ENCODE measurements at places on chromosomes 13 and 19.
A peak's percentile ranks its signal among the peaks of the same experiment; 100 is the strongest.

DNA sequence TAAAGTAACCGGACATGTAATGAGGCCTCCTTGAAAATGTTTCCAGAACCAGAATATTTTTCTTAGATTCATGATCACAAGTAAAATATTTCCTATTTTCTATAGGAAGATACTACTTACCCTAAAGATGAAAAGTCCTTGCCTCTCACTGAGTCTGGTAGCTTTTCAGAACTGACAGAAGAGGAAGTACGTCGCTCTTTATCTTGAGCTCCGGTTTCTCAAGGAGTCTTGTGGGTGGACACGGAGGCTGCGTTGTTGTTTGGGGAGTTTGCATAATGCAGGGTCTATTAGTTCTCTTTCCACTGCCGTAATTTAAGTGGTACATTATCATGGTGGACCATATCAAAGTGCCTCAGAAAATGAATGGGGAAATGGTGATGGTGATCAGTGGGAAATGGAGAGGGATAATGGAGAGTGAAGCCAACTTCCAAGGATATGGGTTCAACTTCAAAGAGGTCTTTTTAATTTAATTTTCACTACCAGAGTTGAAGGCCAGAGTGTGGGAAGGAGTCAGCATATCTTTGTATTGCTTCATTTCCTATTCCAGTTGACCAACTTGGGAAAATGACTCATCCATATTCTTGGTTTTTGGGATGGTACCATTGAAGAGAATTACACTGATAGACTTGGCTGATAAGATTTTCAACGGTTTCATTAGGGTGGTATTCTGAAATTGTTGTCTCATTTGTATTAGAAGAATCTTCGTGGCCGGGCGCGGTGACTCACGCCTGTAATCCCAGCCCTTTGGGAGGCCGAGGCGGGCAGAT lies 23.4 kb downstream of the MBD3L2B start:
- DNase-seq = no peak

DNA sequence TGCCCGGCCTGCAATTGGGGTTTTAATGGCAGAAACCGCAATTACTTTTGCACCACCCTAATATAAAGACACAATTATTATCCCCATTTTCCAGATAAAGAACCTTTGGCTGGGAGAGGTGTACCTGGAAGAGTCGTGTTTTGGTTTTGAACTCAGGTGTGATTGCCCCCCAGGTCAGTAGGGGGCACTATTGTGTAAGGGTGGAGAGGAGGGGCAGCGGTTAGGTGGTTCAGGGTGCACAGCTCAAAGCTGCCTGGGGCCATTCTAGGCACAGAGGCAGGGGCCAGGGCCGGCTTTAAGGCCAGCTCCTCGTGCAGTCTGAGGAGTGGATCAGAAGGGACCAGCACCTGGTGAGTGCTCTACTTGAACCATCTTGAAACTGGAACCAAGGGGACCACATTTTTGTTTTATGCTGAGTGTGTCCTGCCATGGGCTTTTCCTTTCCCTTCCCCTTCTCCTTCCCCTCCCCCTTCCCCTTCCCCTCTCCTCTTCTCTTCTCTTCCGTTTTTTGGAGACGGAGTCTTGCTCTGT lies 5.8 kb upstream of the FCGRT start:
- DNase-seq = no peak

DNA sequence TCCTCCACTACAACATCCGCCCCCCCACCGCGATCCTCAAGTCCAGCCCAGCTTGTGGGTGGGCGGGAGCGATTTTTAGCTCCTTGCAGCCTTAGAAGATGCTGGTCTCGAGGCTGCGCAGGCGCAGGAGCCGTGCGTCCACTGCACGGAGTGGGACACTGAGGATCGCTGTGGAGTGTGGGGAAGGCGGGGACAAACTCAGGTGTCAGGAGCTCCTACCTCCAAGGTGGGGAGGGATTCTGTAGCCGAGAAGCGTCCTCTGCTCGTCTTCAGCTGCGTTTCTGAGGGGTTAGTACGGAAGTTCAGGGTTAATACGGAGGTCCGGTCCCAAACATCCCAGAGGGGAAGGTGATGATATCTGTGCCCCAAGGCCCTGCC lies at the start of gene RTBDN:
Gene RTBDN, minus strand, starts transcription at position 14 of the 378 bp plus-strand sequence. CDS start 4,600 bp downstream, outside the sequence.
- DNase-seq = peak; percentile 1

GRCh38 chr19:31438401-31439269 lies 89.4 kb upstream of the TSHZ3 start:
- no peak for DNase-seq

DNA sequence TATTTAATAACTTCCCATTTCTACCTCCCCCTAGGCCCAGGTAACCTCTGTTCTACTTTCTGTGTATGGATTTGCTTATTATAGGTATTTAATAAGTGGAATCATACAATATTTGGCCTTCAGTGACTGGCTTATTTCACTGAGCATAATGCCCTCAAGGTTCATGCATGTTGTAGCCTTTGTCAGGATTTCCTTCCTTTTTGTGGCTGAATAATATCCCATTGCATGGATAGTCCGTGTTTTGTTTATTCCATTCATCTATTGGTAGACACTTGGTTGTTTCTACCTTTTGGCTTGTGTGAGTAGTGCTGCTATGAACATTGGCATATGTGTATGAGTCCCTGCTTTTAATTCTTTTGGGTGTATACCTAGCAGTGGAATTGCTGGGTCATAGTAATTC lies 9.4 kb downstream of the HNRNPM start:
- DNase-seq = no peak

DNA sequence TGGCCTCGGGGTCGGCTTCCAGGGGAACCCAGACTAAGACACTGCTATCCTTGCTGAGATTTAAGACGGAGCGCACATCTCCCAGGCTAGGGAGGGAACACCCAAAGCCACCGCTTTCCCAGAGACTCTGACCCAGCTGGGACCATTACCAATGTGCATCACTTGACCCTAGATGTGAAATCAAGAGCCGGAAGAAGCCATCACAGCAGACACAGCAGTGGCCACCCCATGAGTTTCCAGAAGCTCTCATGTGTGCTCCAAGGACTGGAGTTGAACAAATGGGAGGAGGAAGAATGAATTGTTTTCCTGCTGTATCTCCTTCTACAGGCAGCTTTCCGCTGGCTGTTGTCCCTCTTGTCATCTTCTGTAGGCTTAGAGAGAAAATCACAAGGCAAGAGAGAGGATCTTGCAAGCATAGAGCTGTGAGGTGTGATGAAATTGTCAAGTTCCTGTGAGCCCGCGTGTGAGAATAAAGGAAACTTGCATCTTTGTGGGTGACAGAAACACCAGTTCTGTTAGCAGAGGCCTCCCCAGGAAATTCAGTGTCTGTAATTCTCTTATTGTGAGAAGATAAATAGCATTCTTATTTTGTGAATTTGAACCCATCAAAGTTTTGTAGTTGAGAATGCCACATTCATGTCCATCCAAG lies 711.8 kb downstream of the UQCRFS1 start:
- DNase-seq = no peak

DNA sequence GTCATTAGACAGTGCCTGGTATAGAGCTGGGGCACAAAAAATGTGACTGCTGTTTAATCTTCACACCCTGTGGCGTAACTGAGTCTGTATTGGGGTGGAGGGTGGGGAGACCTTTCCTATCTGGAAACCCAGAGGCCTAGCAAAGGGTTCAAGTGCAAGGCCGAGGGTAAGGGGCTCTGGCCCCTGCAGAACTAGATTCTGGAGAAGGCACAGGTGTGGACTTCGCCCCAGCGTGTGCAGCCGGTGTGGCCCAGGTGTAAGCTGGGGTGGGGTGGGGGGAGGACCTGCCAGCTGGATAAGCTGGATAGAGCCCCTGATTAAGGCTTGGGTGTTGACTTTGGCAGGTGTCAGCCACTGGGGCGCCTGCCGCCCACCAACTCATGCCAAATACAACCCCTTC lies 1.3 kb downstream of the RAB3D start:
- DNase-seq = no peak

DNA sequence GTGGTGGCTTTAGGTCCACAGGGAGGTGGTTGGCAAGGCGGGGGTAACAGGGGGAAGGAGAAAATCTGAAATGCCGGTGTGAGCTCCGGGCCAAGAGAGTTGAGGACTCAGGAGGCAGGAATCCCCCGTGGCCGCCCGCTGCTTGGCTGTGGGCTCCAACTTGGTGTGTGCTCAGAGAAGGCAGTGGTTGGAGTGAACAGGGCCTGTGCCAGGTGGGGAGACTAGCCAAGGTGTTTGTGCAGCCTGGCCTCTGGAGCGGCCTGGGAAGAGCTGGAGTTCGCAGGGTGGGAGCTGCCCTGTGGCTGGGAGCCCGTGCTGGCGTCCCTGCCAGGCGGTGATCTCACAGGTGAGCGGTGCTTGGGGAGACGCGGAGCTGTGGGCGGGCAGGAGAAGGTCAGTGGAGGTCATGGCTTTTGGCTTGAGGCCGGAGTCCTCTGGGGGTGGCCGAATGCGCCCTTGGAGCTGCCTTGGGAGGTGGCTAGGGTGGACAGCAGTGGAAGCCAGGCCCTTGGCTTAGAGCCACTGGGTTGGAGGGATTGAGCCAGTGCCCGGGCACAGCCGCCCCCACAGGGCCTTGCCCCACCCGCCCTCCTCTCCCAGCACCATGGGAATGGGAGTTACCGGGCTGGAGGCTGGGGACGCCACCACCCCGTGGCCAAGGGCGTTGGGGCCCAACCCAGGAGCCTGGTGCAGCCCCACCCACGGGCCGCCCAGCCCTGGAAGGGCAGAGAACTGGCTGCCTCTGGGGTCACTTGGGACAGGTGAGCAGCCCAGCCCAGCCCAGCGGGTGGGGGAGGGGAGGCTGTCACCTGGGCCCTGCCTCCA lies 7.1 kb upstream of the CIRBP start:
- DNase-seq = no peak

DNA sequence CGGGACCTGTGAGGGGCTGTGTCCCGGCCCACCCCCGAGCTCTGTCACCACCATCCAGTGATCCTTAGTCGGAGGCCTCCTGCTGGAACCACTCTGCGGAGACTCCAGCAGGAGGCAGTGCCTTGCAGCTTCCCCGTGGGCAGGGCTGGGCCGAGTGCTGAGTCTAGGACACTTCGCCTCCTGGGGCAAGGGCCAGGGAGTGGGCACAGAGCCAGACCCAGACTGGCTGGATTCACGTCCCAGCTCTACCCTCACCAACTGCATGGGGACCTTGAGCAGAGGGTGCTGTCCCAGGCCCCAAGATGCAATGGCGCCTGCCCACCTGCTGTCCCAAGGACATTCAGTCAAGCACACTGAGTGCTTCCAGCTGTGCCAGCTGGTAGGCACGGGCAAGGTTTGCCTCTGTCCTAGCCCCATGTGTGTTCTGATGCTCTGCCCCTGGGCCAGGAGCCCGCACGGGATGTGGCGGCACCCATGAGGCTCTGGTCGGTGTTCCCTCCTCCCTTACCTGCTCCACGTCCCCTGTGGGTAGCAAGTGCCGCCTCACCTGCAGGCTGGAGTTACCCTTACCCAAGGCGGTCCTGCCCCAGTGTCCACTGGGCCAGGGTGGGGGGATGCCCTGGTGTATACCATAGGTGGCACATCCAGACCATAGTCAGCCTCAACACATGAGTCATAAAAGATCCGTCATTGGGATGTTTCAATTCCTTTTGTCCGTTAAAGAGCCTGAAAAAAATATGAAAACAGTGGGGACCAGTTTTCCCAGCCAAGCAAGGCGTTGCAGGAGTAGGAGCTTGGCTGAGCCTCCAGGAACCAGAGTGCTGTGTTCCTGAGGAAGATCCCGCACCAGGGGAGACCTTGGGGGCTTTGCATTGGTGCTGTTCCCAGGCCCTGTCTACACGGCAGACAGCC lies 7.4 kb downstream of the FZR1 start:
- no peak for DNase-seq

DNA sequence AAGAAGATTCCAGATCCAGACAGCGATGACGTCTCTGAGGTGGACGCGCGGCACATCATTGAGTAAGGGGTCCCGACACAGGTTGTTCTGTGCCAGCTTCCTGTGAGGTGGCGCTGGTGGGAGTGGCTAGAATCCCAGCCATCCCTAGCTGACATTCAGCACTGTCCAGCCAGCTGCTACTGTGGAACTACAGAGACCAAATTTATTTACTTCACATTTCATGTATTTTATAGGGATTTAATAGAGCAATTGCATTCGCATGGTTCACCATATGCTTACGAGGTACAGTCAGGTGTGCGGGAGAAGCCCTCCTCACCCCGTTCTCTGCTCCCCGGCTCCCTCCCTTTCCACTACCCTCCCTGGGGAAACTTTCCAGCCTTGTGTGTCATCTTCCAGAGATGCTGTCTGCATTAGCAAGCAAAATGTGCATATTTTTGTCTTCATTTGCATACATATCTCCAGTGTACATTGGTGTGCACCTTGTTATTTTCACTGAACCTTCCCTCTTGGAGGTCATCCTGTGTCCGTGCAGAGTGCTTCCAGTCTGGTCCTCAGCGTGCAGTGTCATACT lies 47.2 kb downstream of the SMARCA4 start:
- no peak for DNase-seq

- no peak for DNase-seq
These were observed 10.3 kb upstream of the BBC3 start for GRCh38 chr19:47240996-47241918.

DNA sequence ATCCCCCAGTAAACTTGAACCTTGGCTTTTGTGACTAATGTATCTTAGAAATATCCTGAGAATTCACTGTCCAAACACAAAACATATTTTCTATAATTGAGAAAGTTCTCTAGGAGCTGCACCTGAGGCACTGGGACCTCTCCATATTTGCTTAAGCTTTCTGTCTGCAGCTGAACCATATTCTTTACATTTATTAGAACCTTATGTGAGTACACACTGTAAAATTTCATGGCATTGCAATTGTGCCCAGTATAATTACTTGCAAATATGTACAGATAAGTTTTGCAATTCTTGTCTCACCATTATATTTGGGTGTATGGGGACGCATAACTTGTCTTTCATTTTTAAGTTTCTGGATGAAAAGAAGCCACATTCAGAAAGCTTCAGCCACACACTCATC lies 280.7 kb upstream of the KLHL1 start:
- DNase-seq = no peak

DNA sequence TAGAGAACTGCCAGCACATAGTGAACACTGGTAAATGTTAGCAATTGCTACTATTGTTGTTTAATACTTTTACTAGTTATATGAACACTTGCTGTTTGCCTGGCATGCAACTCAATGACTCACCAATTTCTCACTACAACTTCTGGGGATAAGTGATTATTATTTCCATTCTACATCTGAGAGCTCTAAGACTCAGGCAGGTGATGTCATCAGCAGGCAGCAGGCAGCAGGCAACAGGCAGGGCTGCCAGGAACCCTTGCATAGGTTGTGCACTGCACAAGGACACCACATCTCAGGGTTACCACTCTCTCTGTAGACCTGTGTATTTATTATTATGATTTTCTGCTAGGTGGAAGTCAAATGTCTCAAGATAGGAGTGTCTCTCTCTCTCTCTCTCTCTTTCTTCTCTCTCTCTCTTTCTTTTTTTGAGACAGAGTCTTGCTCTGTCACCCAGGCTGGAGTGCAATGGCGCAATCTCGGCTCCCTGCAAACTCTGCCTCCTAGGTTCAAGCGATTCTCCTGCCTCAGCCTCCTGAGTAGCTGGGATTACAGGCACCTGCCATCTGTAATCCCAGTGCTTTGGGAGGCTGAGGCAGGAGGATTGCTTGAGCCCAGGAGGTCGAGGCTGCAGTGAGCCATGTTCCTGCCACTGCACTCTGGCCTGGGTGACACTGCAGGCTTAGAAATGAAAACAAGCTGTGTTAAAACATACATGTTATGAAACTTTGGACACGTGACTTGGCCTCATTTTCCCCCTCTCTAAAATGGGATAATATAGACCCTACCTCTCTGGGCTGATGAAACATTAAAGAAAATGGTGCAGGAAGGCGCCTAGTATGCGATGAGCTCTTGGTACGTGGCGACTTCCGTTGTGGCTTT lies 22.7 kb downstream of the HPN start:
- no peak for DNase-seq
